ENCODE measurements at places on chromosomes 12 and 14.

- DNase-seq: no peak
Measured at GRCh38 chr14:82298811-82299210, 765.2 kb upstream of the SEL1L start.

DNA sequence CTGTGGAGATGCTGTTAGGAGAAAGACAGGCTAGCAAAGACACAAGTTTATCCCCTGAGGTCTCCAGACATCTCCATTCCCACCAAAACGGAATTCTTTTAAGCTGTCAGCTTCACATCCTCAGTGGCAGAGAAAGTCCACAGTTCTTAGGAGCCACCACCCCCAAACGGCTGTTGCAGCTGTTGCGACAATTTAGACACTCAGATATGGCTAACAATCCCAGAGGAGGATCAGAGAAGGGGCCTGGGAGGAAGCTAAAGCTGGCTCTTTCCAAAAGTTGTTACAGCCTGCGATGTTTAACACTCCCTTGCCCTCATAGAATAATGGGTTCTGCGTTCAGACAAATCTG is 1.9 kb upstream of the ATP5MC2 start:
- no peak for DNase-seq

- no peak for DNase-seq
Measured at GRCh38 chr14:69190191-69190590, 1.1 kb upstream of the EXD2 start.

DNA sequence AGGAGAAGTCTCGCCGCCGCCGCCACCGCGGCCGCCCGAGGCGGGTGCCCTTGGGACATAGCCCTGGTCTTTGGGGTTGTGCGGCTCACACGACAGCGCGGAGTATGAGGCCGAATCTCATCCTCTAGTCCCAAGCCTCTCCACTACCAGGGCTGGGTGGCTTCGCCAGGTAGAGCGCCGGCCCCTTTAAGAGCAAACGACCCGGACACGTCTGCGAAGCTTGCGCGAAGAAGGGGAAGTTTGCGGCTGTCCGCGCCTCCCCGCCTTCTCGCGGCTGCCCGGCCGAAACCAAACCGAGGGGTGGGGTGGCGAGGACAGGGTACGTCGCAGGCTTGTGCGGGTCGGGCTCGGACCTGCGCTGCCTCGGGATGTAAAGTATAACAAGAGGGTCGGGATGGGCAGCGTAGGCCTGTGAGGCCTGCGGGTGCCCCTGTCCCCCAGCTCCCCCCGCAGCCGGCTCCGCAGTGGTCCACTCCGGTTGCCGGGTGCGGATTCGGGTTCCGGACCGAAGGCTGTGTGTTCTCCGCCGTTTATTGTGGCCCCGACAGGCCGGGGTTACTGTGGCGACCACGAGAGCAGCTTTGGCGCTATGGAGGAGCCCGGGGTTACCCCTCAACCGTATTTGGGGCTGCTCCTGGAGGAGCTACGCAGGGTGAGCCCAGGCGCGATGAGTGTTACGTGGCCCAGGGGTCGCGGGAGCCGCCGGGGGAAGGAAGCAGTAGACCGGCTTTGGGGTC is 33.3 kb downstream of the MIA2 start:
- peak; percentile 59 for DNase-seq

- DNase-seq: no peak
Measured at GRCh38 chr14:99763527-99764221, 29.5 kb upstream of the EML1 start.

- DNase-seq: no peak
Measured at GRCh38 chr14:76228138-76228537, 76.4 kb downstream of the GPATCH2L start.

DNA sequence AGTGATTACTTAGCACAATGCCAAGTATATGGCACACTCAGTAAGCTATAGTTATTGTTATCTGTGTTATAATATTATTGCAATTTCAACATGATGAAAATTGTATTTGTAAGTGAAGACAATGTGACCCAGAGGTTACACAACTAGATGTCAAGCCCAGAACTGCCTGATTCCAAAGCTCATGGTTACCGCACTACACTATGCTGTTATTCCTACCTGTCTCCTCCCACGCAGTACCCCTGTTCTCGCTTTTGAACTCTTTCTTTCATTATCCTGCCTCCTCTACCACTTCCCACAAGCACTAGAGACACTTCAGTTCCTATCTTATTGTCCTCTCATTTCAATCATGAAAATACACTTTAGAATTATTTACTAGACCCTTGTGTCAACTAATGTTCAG is 93.2 kb downstream of the PLCZ1 start:
- DNase-seq: no peak

DNA sequence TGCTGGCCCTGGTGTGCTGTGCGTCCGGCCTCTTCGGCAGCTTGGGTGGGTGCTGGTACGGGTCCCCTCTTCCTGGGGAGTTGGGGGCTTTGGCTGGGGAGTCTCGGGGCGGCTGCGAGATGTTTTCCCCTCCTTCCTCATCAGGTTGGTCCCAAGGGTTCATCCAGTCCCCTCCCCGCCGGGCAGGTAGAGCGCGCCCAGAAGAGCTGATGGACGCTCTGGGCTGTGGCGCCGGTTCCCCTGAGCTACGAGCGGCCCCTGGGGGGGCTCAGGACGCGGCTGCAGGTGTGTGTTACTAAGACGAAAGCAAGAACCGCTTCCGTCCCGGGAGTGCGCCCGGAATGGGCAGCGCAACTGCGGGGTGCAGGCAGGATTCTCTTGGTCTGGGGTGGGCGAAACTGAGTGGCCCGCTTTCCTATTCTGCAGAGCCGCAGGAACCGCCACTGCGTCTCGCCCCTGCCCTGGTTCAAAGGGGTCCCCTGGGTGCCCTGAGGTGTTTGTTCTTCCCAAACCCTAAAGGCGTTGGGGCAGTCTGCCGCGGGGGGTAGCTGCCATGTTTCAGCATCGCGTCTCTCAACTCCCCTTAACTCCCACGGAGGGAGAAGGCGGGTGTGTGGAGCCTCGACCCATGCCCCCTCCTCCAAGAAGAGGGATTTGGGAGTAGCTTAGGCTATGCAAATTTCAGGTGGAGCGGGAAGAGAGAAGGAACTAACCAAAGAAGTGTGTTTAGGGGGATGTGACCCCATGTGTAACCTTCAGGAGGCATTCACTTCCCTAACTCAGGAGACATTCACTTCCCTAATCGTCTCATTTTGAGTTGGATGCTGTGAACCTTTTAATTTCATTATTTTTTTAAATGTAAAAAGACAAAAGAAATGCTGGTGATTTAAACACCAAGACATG is 1.2 kb downstream of the SLC24A4 start:
- DNase-seq: no peak

DNA sequence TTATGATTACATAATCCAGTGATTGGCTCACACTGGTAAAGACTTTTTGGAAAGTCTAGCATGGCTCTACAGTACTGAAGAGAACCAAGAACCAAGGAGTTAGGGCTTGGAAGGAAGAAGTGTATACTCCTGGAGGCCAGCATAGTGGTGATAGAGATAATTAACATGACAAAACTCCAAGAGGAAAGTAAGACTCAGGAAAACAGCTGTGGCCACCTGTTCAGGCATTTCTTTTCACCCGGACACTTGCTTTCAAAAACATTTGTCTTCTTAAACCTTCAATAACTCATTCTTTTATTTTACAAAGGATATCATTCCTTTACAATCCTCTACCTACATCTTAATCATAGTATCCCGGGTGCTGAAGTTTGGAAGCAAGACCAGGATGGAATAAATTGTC is 50.9 kb downstream of the KLHL28 start:
- no peak for DNase-seq

GRCh38 chr12:25970916-25971653 is 12.6 kb downstream of the RASSF8 start:
- DNase-seq: no peak

GRCh38 chr12:52146822-52147366 is 44.9 kb downstream of the KRT80 start:
- no peak for DNase-seq

DNA sequence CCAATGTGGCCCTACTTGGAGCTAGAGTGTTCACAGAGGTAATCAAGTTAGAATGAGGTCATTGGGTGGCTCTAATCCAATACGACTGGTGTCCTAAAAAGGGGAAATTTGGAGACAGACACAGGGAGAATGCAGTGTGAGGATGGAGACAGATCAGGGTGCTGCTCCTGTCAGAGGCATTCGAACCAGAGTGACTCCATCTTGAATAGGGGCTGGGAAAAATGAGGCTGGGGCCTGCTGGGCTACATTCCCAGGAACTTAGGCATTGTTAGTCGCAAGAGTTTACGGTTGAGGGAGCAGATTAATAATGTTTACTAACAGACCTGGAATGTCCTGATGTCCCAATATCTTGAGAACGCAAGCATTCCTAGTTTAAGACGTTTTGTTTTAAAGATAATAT is 20.2 kb downstream of the TNFAIP2 start:
- no peak for DNase-seq

DNA sequence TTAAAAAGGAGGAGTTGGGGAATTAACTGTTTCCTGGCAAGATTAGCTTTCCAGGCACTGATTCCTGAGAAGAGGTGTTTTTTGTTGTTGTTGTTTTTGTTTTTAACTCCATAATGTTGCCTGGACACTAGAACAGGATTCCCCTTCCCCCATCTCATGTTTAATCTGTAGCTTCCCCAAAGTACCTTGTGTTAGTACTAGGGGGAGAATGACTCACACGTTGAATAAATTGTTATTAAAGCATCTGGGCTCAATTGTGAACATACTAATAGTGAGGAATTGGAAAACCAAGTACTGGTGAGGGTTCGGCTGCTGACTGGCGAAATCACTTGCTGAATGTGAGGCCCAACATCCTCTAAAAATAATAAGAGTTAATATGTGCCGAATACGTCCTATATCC is 1.3 kb upstream of the GNG2 start:
- DNase-seq: no peak

GRCh38 chr14:53432378-53432802 is 279.3 kb upstream of the DDHD1 start:
- peak; percentile 10 for DNase-seq

- DNase-seq: no peak
Measured at GRCh38 chr12:4148418-4149056, 125.0 kb upstream of the CCND2 start.

DNA sequence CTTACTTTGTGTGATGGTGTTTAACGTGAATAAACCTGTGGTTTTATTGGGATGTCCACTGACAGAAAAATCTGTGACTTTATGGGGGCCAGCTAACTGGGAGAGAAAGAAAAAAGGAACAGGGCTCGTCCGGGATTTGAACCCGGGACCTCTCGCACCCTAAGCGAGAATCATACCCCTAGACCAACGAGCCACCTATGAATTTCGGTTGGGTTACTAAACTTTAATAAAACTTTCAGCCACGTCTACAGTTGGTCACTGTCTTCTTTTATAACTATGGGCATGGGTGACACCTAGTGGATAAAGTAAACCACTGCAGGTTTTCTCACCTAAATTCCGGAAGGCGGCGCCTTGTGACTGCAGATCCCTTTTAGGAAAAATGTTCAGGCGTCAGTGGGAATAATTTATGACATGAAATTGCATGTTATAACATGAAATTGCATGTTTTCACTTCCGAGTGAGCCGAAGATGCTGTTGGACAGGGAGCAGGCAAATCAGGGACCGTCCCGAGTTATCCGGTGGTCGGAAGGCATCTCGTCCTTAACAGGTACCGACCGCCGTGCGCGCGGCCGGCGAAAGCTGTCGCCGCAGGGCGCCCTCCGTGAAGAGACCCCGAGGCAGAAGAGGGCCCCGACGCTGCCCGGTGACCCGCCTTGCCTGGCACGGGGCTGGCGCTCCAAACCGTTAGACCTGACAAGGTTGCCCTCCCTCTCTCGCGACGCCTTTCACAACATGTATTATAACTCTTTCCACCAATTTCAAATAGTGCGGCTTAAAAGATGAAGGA is 18.2 kb upstream of the RNASE12 start:
- no peak for DNase-seq

- DNase-seq: no peak
Measured at GRCh38 chr12:12379831-12380730, 23.2 kb downstream of the BORCS5 start.

GRCh38 chr14:26866721-26867120 is 268.9 kb upstream of the NOVA1 start:
- no peak for DNase-seq

DNA sequence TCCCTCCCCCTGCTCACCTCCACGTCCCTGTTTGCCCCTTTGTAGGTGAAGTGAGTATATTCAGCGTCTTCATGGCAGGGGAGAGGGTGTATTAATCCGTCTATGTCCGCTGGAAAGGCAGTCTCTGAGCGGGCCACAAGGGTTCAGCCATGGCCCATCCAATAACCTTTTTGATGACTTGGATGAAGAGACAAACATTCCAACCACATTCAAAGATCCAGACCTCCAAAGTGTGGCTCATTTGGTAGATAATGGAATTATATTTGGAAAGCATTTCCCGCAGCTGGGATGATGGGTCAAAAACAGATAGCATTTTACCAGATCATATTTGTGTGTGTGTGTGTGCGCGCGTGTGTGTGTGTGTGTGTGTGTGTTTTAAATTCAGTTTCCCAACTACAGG is 345.9 kb downstream of the DPF3 start:
- DNase-seq: no peak

DNA sequence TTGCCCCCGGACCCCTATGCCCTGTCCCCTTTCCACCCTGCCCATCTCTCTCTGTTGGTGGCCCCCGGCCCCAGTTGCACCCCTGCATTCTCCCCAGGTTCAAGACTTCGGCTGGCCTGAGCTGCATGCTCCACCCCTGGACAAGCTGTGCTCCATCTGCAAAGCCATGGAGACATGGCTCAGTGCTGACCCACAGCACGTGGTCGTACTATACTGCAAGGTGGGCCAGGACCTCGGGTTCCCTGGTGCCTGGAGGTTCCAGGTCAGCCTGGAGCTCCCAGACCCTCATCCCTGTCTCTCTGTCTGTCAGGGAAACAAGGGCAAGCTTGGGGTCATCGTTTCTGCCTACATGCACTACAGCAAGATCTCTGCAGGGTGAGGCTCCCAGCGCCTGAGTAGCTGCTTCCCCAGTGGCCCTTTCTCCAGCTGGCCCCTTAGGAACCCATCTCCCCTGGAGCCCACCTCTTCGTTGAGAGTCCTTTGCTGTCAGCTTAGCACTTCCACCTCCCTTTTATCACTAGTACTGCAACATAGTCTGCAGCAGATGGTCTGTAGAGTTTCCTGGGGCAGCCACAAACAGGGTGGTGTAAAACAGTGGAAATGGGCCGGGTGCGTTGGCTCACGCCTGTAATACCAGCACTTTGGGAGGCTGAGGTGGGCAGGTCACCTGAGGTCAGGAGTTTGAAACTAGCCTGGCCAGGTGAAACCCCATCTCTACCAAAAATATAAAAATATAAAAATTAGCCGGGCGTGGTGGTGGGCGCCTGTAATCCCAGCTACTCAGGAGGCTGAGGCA is 5.8 kb downstream of the TNS2 start:
- no peak for DNase-seq

- DNase-seq: no peak
Measured at GRCh38 chr12:123529686-123530085, 3.8 kb downstream of the RILPL1 start.

- DNase-seq: no peak
Measured at GRCh38 chr12:60594035-60594711, 998.3 kb downstream of the SLC16A7 start.

DNA sequence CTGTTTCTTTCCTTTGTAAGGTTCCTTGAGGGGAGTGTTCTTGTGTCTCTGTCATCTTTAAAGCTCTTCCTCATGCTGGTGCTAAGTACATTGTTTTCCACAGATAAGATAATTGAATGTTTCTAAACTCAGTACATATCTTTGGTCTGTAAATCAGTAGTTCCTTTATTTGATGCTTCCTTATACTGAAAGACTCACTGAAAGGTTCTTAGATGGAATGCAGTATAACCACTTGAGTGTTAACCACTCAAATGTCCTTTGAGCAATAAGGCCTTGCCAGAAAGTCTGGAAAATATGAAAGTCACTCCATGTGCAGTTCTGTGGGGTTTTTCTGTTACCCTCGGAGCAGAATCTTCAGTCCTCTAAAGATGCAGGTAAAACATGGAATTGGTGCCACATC is 23.0 kb upstream of the RNU6-8 start:
- DNase-seq: no peak

- no peak for DNase-seq
Measured at GRCh38 chr14:53306911-53307310, 153.8 kb upstream of the DDHD1 start.

All from skeletal muscle cell (primary cell).